ENCODE measurements at places on chromosomes 11 and 22.

DNA sequence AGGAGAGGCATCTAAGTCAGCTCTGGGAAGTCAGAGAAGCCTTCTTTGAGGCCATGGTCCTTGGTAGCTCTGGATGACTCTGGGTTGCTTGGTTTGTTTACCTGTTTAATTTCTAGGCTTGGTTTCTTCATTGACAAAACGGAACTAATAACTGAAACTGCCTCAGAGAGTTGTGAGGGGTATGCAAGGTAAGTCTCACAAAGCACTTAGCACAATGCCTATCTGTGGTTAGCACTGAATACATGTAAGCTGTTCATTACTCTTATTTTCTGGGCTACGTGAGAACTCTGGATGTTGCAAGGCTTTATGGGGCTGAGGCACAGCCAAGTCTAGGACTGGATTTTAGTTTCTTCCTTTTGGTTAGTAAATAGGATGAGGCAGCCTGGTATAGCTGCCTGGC, 225.8 kb upstream of the NCAM1 start:
- no peak for DNase-seq

DNA sequence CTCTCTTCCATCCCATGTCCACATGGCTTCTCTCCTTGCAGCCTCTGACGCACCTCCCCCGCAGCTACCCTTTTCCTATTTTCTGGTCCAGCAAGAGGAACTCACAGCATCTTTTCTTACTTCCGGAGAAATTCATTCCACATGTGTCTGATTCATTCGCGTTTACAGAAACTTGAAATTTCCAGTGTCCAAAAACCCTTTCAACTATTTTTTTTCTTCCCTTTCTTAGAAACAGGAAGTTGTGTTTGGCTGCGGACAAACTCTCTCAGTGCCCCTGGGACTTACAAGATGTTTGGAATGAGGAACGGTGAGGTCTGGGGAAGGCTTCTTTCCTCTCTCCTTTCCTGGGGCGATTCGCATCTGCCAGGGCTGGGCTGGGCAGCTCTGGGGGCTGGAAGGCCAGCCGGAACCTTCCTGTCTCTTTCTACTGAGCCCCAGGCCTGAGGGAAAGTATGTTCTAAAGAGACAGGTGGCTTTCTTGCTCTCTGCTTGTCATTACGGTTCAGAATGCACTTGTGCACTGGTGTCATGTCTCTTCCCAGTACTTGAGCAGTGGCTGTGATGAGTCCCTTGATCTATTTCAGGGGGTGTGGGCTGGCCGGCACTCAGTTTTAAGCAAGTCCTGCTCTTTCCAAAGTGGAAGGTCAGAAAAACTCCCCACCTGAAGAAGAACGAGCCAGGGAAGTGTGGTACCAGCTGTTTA, 27.5 kb downstream of the ADAMTS8 start:
- no peak for DNase-seq

- DNase-seq, result no peak
Observed at GRCh38 chr22:39900306-39901227, at the start of gene GRAP2. TSS of gene GRAP2 (plus strand) at chr22:39901084. CDS start at chr22:39947107, 46,023 bp downstream.

DNA sequence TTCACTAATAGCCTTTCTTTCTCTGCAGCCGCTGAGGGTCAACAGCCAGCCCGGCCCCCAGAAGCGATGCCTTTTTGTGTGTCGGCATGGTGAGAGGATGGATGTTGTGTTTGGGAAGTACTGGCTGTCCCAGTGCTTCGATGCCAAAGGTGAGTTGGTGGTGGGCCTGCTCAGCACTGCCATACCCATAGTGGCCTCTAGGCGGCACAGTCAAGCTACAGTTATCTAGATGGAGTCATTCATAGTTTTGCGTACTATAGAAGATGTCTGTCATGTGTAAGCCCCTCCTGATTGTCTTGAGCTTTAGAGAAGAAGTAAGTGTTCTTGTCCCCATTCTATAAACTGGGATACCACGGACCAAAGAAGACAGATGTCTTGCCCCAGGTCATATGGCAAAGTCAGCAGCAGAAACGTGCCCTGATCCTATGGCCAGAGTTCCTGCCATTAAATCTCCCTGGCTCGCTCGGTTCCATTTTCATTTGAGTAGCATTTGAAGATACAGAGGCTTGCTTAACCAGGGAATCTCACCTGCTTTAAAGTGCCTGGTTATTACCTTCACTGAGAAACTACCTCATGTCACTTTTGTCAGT, 42.1 kb upstream of the CRTAM start:
- peak; percentile 77 for DNase-seq

GRCh38 chr11:35683728-35684339, 21.3 kb downstream of the TRIM44 start:
- no peak for DNase-seq

GRCh38 chr11:68136866-68137265, 15.7 kb upstream of the CHKA start:
- DNase-seq, result no peak

GRCh38 chr22:45125188-45125587, 38.5 kb upstream of the NUP50 start:
- no peak for DNase-seq

DNA sequence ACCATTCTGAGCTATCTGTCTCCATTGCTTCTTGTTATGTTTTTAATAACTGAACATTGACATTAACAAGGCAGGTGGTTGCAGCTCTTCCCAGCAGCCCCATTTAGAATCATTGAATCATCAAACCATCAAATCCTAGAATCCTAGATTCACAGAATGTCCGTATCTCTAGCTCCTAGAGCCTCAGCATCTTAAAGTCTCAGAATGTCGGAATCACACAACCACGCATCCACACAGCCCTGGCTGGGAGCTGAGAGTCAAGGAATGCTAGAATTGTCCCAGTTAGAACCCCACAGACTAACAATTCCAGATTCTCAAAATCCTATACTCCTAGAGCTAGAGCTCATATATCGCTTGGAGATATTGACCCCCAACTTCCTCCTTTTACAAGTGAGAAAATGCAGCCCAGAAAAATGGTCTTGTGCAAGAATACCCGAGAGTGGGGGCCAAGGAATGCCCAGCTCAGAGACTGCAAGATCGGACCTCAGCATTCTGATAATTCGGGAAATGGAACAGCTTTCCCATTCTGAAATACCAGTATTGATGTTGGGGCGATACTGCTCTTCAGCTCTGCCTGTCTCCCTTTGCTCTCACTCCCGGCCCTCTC, 38.8 kb downstream of the PDE2A start:
- no peak for DNase-seq

DNA sequence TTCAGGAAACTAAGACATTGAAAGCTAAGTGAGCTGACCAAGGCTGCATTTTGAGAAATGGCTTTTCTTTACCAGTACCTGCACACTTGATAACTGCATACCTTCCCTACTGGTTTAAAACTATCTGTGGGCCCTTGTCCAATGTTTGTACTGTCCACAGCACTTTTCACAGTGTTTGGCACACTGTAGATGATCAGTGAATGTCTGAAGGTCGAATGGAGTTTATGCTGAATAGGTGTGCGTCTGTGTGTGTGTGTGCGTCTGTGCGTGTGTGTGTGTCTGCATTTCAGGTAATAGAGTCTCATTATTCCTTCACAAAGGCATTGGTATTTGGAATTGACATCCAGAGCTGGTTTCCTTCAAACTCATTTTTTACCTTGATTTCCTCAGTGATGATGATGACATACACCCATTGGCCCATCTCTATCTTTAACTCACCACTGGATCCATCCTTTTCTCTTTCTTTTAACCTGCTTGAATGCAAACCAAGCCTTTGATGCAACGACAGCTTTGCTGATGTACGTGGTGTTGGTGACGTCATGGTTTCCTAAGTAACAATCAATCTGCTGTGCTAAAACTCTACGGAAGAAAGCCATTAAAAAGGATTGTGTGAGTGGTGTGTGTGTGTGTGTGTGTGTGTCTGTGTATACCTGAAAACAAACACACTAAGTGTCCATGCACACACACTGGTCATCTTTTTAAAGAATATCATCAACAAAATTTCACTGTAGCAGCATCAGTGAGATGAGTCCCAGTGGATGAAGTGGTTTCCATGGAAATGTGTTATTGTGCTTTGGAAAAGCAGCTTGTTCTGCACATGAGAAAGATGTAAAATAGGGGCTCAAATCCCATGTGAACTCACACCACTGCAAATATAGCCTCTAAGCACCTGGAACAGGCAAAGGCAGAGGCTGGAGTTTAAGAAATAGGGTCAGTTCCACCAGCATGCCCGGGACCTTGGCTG, 490.2 kb upstream of the B3GAT1 start:
- DNase-seq, result no peak

GRCh38 chr11:102494216-102494615, 36.3 kb downstream of the MMP7 start:
- DNase-seq, result no peak

DNA sequence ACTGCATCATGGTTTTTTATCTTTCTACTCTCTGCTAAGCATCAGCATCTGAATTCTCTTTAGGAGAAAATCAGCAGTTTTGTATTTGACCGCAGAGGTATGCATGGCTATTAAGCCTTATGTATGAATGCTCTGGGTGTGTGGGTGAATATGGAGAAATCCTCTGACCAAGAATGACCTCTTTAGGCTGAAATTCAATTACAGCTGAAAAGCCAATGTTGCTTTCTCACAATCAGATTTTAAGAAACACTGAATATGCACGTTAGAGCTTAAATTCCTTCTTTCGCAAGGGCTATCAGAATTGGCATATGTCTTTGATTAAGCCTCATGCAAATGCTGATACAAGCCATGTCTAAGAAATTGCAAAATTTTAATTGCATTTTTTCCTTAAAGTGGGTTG, 43.2 kb downstream of the ARHGAP42 start:
- no peak for DNase-seq

- DNase-seq, result no peak
Observed at GRCh38 chr11:5286351-5286750, 15.4 kb downstream of the OR51B4 start.

DNA sequence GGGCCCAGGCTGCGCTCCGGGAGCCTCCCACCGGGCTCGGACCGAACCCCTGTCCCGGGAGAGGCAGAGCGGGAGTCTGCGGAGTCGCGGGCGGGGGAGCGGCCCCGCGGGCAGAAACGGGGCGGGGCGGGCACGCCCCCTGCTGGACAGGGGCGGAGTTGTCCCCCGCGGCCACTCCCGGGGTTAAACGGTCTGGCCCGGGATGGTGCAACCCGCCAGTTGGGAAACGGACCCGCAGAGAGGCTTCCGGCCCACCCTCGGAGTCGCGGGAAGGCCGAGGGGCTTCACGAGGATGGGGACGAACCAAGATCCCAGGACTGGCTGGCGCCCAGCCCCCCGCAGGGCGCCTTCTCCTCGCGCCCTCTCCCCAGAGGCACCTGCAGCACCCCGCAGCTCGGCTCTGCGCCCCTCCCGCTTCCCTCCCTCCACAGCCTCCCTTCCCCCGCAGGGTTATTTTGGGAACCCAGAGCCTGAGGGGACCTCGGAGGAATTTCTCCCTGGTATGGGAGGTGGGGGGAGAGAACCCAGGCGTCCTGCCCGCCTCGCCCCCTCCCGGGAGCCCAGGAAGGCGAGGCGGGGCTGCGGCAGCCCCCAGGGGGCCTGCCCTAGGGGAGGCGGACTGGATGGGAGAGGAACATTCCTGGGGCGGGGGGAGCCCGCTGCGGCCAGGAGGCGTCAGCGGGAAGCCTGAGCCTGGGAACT, 902 bp downstream of the RASGRP2 start:
- DNase-seq, result peak; percentile 76

GRCh38 chr11:65078786-65079342, 5.0 kb downstream of the CDCA5 start:
- DNase-seq, result no peak

- peak; percentile 48 for DNase-seq
Observed at GRCh38 chr11:63961608-63962412, 12.6 kb upstream of the COX8A start.

DNA sequence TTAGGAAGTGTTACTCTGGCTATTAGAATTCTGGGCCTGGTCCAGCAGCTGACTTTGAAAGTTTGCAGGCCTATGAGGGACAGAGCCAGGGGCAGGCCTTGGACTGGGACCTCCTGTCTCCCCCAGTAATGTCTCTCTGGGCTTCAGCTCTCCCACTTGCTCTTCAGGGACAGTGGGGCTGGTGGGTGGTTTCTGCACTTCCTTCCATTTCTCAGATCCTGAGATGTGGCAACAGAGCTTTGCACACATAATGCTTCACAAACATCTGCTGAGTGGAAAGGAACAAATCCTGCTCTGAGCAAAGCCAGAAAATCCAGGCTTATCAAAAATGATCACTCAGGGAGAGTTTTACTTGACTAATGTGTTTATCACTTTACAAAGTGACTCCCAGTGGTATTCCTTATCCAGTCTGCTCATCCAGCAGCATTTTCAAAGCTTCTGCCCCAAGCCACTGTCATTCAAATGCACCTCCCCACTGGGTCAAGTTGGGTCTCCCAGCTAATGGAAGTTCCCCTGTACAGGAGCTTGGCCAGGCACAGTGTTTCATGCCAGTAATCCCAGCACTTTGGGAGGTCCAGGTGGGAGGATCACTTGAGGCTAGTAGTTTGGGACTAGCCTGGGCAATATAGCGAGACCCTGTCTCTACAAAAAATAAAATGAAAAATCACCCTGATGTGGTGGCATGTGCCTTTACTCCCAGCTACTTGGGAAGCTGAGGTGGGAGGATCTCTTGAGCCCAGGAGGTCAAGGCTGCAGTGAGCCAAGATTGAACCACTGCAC, 13.5 kb upstream of the OSBP2 start:
- no peak for DNase-seq

- no peak for DNase-seq
Observed at GRCh38 chr11:70251659-70252321, 18.7 kb upstream of the PPFIA1 start.

DNA sequence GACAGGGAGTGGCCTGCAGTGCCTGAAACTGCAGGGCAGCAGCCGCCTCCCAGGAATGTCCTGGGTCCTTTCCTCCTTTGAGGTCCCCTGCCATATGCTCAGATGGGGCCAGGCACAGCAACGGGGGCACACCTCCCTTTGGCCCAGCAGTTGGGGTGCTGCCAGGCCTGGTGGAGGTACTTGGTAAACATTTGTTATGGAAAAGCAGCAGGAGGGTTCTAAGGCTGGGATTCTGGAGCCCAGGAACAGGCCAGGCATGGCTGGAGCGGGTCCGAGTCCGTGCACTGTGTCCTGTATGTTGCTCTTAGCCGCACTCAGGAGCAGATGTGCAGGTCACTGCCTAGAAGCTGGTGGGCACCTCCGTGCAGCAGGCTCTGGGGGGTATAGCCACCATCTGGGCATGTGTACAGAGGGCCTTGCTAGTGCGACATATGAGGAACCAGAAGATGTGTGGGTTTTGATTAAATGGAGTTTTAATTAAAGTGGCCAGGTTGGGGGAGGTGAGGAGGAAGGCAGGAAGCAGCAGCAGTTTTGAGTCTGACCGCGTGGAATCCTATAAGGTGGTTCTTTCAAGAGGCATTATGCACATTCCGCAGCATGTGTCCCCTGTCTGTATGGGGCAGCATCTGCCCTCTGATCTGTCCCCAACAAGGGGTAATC, 1.5 kb downstream of the ADORA2A start:
- no peak for DNase-seq

DNA sequence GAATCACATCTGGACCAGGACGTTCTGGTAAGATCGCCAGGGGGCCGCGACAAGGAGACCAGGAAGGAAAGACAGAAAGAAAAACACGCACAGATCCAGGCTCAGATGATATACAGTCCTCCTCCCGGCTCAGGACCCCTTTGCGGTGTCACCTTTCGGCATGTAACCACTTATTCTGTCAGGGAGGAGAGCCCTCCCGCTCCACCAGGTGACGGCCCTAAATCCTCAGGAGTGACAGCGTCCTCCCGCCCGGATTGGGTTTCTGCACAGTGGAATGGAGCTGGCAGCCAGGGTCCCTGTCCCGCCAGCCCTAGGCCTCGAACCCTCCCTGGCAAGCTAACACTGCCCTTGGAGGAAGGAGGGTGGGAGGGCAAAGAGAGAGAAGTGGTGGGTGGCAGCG, 24.3 kb upstream of the KCNQ1OT1 start:
- DNase-seq, result no peak
